ENCODE measurements at places on chromosomes 7 and 10.

DNA sequence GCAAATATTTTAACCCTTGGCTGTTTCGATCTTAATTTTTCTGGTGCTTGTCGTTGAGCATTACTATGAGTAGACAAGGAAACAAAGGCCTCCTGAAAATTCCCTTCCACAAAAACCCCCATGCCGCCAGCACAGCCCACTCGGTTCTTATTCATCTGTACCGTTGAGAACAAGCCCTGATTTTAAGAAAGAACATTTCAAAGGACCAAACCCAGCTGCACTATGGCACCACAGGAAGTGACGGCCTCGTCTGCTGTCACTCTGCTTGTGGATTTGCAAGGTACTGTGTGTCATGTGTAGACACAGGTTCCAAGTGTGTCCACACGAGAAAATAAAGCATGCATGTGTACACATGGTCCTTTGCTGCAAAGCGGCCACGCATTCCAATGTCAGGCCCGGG is 285.2 kb downstream of the DNAJB6 start:
- no peak for DNase-seq

DNA sequence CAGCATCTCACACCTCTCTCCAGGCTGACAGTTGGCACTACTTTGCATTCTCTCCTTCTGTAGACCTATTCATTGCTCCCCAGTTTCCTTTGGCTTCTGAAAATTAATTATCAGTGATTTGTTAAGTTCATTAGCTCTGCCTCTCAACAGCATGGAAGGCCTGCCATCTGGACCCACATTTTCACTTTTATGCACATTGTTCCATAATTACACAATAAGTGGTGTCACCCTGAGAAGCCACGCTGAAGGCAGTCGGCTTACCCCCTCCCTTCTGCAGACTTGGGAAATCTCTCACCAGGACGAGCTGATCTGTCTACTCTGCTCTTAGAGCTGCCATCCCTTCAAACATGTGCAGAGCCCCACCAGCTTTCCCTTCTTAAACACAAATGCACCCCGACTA is 64.7 kb downstream of the SLIT1 start:
- no peak for DNase-seq

- DNase-seq: peak; percentile 96
Measured at GRCh38 chr7:100867040-100867775, at the start of gene TRIP6. Gene TRIP6, plus strand, starts transcription at chr7:100867387. Its CDS starts 111 bp downstream, at chr7:100867498.

- DNase-seq: no peak
Measured at GRCh38 chr7:43669286-43670081, 59.8 kb downstream of the COA1 start.

- DNase-seq: peak; percentile 82
Measured at GRCh38 chr10:97731346-97732051, 5.4 kb upstream of the ZFYVE27 start.

GRCh38 chr10:3512263-3512662 is 272.7 kb downstream of the KLF6 start:
- DNase-seq: no peak

- no peak for DNase-seq
Measured at GRCh38 chr7:100901921-100902332, 6.2 kb upstream of the ACHE start.
